Stimulated activated CD8-positive, alpha-beta memory T cell treated with anti-CD3 and anti-CD28 coated beads, Interleukin-4, amount 100 ng/mL, for 4 hours (primary cell): ENCODE measurements at places on chromosomes 5 and 9.

DNA sequence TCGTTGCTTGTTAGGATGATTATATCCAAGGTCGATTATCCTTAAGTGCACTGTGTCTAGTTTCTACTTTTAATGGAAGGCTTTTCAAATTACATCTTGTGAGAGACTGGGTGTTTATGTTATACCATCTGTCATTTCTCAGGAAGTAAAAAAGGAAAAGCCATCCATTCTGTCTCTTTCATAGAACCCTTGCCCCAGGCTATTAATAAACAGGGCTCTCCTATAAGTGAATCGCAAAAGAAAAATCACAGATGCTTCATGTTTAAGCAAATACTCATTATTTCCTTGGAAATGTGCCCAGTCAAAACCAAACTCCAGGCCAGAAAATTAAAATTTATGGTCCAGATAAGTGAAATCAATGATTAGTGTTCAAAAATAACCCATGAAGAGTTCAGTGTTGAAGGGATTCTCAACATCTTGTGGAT lies 58.1 kb downstream of the STARD4 start:
- no peak for DNase-seq

DNA sequence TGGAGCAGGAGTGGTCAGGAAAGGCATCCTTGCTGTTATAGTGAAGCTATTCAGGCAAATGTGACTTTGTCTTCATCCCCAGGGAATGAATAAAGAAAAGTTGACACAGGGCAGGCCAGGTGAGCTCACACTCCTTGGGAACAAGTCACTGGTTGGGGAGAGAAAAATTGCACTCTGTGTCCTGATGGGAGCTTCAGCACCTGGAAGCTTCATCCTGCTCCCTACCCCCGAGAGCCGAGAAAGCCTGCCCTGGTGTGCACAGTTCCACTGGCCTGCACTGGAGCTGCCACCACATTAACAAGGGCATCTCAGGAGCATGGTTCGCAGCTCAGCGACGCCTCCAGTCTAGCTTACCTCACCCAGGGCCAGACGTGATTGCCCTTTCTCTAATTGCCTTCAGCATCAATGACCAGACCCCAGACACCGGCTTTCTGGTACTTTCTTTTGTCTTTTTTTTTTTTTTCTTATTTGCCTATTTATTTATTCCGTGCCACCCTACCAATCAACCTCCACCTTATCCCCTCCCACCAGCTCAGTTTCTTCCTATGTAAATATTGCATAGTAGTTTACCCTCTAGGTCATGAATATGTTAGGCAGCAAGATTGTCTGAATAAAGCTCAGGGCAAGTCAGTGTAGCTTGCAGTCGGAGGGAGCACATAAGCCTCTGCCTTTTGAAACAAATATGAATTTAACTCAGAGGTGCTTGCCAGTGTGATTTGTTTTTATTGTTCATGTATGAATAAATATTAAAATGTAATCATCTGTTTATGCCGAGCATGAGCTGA lies 87.4 kb downstream of the DOCK2 start:
- no peak for DNase-seq

- DNase-seq = no peak
These were observed 804.4 kb downstream of the TLE4 start for GRCh38 chr9:80376180-80376579.

GRCh38 chr9:136429075-136429628 lies 10.5 kb downstream of the INPP5E start:
- DNase-seq = no peak

GRCh38 chr5:135244620-135245021 lies 154.4 kb downstream of the MACROH2A1 start:
- no peak for DNase-seq

- no peak for DNase-seq
These were observed 28.1 kb downstream of the ANKRD33B start for GRCh38 chr5:10591966-10592365.

GRCh38 chr9:83441390-83441789 lies 96.8 kb downstream of the FRMD3 start:
- DNase-seq = no peak

DNA sequence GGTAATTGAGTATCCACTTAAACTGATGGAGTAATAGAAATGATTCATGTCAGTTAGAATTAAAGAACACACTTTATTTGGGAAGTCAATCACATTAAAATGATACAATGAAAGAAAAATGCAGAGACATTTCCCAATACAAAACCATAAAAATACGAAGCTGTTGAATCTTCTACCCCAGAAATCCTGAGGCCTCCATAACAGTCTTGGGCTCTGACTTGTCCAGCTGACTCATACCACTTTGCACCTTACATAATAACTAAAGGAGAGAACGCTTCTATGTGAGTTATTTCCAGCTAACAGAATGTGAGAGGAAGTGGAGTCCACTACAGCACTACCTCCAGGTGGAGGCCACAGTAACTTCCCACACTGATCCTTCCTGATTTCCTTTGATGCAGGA lies 305.0 kb downstream of the MRPS30 start:
- DNase-seq = no peak

DNA sequence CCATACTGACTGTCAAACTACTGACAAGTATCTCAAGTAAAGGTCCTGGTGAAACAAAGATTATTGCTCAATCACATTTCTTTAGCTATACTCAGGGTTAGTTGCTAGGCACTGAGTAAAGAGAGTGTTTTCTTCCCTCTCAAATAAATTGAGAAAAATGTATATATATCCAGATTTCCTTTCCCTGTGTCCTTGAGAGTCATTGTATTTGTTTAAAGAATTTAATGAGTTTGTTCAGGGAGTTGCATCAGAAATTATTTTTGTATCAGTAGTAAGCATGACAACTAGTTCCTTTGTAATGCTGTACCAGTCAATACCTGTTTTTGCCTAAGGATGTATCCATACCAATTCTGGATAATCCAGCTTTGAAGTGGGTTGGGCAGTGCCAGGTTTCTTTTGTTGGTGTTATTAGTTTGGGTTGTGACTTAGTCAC lies 3.2 kb upstream of the ANKHD1 start:
- DNase-seq = no peak

GRCh38 chr9:83642793-83643192 lies 19.9 kb downstream of the IDNK start:
- no peak for DNase-seq

DNA sequence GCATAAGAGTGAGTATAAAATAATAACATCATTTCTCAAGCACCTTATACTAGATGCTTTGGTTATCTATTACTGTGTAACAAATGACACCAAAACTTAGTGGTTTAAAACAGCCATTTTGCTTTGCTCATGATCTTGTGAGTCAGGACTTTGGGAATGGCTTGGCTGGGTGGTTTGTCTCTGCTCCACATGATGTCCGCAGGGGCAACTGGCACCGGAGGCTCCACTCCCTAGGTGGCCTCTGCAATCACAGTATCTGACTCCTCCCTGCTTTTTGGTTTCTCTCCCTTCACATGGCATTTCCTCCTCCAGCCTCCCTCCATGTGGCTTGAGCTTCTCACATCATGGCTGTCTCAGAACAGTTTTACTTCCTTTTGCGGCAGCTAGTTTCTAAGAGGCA lies 259.5 kb downstream of the GAS1 start:
- no peak for DNase-seq

DNA sequence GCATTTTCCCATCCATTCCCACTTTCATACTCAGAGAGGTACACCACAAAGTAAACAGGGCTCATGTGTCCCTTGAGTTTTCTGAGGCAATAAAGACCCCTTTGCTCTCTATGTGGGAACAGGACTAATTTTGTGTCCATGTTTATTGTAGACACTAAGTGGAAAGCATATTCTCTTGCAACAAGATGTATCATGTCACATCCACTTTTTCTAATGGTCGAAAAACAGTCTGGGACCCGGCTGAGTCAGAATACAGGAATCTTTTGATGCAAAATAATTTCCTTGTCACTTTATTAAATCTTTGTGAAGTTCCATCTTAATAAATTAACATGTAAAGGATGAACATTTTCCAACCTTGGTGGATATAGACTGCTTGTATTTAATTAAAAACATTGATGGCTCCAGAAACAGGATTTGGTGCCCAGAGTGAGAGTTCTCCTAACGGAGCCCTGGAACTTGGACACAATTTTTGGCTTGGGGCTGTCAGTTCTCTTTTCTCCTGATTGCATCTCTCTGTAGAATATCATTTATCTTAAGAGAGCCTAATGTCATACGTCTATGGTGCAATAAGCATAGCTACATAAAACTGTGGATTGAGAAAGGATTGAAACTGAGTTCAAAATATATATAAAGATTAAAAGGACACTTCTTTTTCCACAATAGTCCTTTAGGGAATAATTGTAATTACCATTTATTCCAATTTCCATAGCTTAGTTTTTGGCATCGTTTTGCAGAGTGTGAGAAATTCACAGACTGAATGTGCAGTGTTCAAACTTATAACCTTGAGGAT lies 1116.7 kb upstream of the SEMA6A start:
- DNase-seq = no peak

- no peak for DNase-seq
These were observed 6.1 kb downstream of the SARDH start for GRCh38 chr9:133731876-133732638.

- no peak for DNase-seq
These were observed 644 bp upstream of the CTNNAL1 start for GRCh38 chr9:109013679-109014607.

DNA sequence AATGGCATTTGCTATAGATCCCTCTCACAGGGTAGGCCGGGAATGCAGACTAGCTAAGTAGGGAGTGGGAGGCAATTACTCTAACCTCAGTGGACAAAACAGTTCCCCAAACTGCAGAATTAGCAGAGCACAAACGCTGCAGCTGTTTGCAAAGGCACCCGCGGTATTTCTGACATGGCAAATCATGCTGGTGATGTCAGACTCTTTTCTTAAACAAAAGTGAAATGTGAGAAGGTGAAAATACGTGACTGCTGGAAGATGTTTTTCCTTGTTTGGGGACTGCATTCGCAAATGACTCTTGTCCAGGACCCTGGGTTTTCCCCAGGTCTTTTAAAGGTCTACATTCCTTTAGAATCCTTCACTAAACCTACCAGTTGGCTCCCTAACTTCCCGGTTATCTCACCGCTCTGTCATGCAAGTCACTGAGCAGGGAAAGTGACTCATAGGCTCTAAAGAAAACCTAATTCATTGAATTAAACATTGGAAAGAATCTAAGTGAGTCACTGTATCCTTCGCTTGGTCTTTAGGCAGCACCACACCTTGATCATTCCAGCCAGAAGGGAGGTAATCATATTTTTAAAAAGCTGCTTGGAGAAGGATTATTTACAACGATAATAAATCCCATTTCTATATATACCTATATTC lies 91.5 kb upstream of the DNAH5 start:
- no peak for DNase-seq

DNA sequence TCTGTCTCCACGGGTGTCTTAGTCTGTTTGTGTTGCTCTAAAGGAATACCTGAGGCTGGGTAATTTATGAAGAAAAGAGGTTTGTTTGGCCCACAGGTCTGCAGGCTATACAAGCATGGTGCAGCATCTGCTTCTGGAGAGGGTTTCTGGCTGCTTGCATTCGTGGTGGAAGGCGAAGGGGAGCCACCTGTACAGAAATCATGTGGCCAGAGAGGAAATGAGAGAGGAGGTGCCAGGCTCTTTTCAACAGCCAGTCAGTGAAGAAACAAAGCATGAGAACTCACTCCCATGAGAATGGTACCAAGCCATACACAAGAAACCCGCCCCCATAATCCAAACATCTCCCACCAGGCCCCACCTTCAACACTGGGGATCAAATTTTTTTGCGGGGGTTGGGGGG lies 53.4 kb downstream of the PFDN1 start:
- DNase-seq = no peak

GRCh38 chr9:87392086-87392485 lies 105.6 kb upstream of the DAPK1 start:
- DNase-seq = no peak

DNA sequence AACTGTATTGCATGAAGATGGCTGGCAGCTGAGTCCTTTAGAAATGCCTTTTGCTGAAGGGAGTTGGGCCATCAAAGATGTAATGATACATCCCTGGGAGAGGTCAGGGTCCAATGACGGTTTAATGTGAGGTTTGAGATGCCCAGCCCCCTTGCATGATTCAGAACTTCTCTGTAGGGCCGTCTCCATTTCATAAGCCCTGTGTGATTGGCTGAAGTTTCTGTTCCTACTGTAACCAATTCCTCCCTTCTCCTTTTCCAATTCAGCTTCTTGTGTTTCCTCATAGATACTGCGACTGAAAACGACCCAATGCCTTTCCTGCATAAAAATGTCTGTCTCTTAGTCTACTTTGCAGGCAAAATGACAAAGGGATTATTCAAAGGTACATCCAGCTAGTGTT lies 47.9 kb upstream of the ST8SIA4 start:
- DNase-seq = no peak

DNA sequence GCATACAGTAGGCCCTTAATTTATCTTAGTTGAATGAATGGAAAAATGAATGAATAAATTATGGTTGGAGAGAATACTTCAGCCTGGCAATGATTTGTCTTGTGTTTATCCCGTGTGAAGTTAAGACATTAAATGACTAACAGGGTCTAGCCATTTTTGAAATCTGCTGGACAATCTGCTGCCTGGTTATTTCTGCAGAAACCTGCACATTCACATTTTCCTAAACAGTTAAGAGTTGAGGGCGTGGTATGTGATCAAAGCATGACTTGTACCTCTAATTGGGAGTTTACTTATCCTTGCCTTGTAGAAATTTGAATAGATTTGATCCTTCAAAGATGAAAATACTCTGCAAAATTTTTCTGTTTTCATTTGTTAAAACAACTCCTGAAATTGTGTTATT lies 34.6 kb upstream of the NDFIP1 start:
- DNase-seq = no peak

DNA sequence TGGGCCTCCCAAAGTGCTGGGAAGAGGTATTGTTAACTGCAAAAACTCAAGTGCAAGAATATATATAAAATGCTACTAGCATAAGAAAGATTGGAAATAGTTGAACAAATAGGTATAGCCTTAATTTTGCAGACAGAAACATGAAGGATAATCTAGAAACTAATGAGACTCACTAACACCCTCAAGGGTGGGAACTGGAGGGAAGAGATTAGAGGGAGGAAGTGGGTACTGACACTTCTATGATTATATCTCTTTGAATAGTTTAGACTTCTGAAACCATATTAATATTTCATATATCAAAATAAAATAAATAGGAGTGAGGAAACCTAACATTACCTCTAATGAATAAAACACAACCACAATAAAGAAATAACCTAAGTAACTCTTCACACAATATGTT lies 23.0 kb downstream of the AUH start:
- no peak for DNase-seq

DNA sequence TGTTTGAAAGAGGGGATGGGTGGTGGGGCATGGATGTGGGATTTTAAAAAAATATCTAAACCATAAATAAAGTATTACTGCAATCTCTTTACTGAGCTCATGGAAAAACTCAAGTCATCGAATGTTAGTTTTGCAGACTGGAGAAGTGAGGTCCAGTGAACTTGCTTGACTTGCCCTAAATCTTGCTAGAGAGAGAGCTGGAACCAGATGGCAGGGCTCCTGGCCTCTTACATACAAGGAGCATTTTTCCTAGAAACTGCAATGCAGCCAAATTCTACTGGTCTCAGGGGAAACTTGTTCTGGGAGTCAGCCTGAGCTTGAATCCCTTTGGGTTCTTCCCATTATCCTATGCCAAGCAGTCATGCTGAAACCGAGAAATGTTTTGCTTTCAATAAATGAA lies 2.9 kb upstream of the TGFBI start:
- no peak for DNase-seq

- no peak for DNase-seq
These were observed 17.5 kb downstream of the PSD2 start for GRCh38 chr5:139812836-139813805.
